Non-pigmented ciliary epithelial cell (primary cell): ENCODE measurements at places on chromosomes 4 and X.

DNA sequence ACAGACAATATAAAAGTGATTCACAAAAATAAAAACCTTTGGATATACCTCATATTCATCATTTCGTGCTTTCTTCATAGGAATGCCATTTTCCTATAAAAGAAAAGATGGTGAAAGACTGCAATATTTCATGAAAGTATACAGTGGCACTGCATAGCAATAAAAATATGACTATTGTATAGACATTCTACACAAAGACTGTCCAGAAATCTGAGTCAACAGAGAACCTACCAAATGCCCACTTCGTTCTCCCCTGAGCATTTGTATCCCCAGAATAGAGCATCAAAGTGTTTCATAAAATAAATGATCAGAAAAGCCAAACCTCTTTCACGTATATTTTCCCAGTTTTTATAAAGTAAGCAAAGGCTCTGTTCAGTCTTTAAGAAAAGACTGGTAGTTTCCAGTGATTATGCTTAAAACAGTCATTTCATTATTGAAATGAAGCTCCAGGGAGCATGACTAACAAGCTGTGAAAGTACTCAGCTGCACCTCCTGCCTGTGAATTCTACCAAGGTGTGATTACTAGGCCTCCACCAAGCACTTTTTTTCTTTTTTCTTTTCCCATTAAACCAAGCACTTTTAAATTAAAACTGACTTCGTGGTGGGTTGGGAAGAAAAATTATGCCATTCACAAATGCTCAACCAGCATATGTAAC is 20.2 kb downstream of the PPA2 start:
- no peak for DNase-seq

- DNase-seq, result peak; percentile 66
These were observed 177.4 kb upstream of the LEF1 start for GRCh38 chr4:108345862-108346817.

DNA sequence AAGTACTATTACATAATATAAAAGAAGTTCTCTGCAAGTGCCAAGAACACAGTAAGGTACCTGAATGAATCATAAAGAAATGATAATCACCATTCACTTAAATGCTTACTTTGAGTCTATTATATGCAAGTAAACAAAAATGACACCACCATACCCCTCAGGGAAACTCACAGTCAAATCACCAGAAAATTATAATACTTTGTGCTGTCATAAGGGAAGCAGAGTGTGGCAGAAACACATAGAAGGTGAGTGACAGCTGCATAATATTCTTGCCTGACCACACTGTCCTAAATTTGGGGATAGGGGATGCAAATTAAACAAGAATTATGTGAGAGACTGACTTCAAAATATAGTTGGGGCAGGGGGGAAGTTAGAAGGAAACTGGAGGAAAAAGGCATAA is 12.9 kb downstream of the CCNI start:
- no peak for DNase-seq

DNA sequence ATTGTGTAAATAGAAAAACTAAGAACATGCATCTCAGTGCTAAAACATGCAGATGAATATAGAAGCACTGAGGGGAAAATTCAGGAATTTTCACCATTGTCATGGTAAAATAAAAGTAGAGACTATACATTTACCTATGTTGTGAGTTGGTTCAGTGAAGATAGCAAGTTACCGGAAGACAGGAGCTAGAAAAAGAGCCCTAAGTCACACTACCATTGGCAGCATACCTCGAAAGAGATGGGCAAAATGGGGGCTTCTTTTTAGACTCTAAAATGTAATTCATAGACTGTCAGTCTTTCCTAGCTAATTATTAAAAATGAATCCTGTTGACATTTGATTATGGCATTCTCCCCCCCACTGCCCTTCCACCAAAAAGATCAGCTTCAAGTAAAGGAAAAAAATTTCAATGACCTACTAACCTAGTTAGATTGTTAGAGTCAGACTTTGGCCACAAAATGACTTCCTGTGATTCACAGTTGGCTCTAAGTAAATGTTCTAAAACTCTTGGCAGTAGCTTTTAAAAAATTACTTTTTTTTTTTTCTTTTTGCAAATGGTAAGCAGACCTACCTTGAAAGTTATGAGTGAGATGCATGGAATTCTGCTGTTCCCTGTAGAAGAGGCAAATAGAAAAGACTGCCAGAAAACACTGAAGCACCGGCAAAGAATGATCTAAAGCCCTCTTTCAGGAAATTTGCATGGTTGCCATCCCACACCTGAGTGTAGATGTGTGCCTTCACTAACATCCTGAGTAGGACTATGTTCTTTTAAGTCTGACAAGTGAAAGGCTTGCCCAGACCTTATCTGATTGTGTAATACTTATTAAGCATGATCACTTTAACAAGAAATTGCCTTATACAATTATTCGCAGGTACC is 26.4 kb upstream of the ARSJ start:
- no peak for DNase-seq

- no peak for DNase-seq
These were observed 12.1 kb downstream of the HAND2 start for GRCh38 chr4:173517781-173518424.

DNA sequence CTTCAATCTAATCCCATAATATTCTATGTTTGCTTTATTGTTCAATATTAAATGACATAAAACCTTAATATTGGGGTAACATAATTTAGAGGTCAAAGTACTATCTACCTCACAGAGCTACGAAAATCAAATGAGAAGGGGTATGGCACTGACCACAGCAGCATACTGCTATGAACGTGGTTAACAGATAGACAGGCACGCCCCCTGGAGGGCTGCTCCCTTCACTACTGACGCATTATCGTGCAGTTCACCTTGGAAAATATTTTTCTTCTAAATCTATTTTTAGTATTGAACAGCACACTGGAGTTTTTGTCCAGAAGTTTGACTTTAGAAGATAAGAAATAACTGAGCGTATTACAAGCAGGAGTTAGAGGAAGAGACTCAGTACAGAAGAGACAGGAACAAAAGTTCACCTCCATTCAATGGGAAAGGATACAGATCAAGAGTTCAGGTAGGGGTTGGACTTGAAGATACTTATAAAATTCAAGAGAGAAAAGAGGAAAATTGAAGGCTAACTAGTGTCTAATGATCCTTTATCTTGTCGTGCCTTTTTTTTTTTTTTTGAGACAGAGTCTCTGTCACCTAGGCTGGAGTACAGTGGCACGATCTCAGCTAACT is 22.7 kb downstream of the MAP9 start:
- DNase-seq, result peak; percentile 20

DNA sequence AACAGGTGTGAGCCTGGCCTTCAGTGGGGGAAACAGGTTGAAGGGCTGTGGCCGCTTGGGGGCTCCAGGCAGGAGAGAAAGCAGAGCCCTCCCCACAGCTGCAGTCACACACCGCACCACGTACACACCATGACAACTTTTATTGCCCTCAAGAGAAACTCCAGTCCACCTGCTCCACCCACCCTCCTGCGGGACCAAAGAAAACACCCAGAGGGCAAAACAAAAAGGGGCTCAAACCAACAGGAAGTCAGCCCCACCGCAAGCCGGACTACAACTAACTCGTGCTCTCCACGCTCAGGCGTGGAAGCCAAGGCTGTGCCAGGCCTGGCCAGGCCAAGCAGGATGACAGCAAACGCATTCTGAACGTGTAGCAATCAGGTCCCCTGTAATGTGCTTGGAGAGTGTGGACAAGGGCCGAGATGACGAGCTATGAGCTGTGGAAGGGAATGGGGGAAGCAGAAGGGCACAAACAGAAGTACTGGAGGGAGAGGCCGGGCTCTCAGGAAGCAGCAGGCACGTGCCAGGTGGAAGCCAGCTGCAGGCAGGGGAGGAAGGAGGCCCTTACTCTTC is 12.7 kb downstream of the SLC6A8 start:
- DNase-seq, result no peak

GRCh38 chr4:107823870-107824349 is 822 bp upstream of the SGMS2 start:
- DNase-seq, result no peak

GRCh38 chr4:90174621-90175023 is 47.4 kb downstream of the CCSER1 start:
- no peak for DNase-seq

GRCh38 chrX:16444353-16444752 is 205.6 kb upstream of the S100G start:
- DNase-seq, result no peak

GRCh38 chrX:9693307-9694001 is 72.2 kb downstream of the GPR143 start:
- no peak for DNase-seq

GRCh38 chr4:1126506-1126905 is 13.1 kb upstream of the RNF212 start:
- DNase-seq, result no peak

GRCh38 chr4:53591372-53591892 is at the start of gene LNX1:
Gene LNX1 (minus strand): TSS chr4:53591486. CDS start chr4:53574002, 17,484 bp downstream.
- no peak for DNase-seq

GRCh38 chr4:148044912-148045352 is 313.0 kb downstream of the ARHGAP10 start:
- no peak for DNase-seq
